DMS79 (cell line): ENCODE measurements at places on chromosomes 13 and 19.

GRCh38 chr13:110151462-110151861 lies 155.5 kb downstream of the COL4A1 start:
- DNase-seq: no peak

GRCh38 chr13:98787996-98788395 lies 35.5 kb upstream of the SLC15A1 start:
- no peak for DNase-seq

DNA sequence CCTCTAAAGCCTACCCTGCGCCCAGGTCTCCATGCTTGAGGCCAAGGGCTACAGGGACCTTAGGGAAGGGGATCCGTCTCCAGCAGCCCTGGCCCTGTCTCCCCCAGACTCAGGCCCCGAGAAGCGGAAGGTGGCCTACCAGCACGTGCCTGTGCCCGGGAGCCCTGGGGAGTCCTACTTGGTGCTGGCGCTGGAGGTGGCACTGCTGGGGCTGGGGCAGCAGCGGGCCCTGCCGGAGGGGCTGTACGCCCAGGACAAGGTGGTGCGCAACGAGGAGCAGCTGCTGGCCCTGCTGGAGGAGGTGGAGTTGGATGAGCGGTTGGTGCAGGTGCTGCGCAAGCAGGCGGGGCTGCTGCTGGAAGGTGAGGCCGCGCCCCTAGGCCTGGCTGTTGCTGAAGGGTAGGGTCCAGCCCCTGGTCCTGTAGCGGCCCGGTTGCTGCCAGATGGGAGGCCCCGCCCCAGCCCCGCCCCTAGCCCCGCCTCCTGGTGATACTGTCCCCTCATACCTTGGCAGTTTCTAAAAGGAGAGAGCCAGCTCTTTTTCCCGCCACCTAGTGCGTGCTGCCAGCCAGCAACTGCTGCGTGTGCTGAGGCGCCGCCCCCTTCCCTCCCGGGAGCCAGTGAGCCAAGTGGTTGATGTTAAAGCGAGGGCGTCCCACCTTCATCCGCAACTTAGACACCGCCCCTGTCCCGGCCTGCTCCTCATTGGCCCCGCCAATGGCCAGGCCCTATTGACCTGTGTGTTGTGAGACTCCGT lies 22.6 kb downstream of the ZSWIM4 start:
- no peak for DNase-seq

GRCh38 chr13:76651286-76651685 lies 234.9 kb downstream of the KCTD12 start:
- no peak for DNase-seq

GRCh38 chr19:18339723-18340122 lies 675 bp upstream of the PGPEP1 start:
- no peak for DNase-seq

GRCh38 chr19:29687897-29688728 lies 22.9 kb downstream of the PLEKHF1 start:
- DNase-seq: no peak

DNA sequence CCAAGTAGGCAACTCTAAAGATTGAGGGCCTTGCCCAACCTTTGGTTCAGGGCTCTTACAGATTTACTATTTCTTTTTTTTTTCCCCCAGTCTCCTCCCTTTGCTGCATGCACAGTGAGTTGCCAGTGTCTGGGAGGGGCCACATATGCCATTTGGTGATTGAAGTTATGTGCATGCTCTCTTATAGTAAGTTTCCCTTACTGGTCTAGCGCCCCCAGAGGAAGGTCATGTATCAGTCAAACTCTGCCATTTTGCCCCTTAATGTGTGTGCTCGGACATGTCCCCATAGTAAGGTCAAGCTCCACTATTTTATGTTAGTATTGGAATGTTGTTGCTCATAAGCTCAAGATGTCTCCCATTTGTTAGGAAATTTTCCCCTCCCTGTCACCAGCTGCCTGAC lies 1138.0 kb upstream of the SLC10A2 start:
- DNase-seq: no peak

DNA sequence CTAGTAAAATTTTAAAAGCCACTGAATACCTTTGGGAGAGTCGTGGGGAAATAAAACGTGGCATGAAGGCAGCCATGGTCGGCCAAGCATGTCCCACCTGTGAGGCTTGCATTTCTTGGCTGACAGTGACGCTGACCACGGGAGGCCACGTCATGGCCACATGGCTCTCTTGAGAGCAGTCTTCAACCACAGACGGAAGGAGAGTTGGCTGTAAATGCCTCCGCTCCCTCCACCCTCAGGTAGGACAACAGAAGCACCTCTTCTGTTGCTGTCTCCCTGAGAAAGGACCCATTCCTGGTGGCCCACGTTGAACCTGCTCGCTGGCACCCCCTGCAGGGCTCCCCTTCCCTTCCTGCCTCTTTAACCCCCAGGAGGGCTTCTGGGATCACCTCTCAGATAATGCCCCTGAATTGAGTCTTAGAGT lies 10.6 kb upstream of the LRRC25 start:
- peak; percentile 56 for DNase-seq

DNA sequence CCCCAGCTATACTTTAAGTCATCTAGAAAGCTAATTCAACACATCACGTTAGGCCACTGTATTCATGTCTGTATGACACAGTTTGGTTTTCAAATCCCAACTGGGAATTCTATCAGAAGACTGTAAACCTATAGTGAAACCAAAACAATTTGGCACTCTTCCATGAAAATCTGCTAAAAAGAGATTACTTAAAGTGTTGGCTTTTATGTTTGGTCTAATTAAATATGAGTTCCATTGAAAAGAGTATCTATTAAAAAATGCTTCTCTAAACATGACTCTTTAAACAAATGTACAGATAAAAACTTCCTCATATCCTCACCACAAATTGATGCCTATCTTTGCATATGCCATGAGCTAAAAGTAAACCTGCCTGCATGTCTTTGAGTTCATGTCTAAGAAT lies 25.4 kb downstream of the PCDH9 start:
- DNase-seq: no peak

- DNase-seq: no peak
These were observed 307.6 kb downstream of the SPRY2 start for GRCh38 chr13:80033286-80033685.

DNA sequence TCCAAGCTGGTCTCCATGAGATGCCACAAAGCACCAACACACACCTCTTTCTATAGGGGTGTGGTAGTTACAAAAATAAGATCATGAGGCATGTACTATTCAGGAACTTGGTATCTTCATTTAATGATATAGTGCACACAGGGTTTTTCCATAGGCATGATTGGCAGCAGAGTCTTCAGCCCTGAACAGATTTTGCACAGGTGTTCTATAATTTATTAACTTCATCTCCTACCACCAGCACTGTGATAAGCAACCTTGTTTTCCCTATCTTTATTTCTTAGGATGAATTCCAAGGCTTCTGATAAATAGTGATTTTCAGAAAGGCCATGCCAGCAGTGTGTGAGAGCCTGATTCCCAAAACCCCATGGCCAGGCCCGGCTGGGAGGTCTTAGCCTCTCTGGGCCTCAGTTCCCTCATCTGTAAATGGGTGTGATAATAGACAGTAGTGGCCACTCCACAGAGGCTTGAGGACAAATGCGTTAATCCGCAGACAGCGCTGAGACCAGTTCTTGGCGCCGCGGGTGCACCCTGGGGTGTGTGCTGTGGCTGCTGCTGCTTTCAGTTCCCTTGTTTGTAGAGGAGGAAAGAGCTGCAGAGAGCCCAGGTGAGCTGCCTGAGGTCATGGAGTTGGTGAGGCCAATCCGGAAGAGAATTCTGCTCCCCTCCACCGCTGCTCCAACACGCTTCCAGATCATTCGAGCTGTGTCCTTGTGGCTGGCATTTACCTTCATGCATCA lies 33.1 kb downstream of the DHRS12 start:
- DNase-seq: no peak
